ENCODE measurements at places on chromosomes 2 and 18.

DNA sequence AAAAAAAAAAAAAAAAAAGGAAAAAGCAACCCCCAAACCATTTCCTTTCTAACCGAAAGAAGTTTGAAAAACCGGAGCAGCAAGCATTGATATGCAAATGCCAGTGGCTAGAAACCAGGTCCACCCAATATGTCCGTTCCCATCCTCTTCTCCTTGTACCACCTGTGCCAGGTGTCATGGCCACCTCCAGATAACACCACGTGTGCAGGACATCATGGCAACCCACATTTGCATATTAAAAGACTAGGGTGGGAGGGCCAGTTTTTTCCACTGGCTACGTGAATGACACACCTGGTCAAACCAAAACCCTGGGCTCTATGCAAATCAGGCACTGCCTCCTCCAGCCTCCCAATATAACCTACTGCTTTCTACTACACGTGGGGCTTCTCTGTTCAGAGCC is 303.3 kb upstream of the GULP1 start:
- no peak for DNase-seq

DNA sequence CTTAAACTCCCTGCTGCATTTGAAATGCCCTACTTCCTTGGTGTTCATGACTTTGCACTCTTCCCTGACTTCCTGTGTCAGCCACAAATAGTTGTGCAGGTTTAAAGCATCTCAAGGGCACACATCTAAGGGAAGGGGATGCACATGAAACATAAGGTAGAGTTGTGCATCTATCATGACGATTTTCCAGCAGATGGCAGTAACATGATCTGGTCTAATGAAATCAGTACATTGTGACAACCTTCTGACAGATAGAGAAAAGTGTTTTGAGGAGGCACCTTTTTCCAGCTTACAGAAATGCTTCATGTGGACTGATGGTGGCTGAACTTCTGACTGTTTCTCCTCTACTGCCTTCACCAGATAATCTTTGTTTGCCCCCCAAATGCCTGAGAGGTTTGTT is 238.9 kb downstream of the XIRP2 start:
- no peak for DNase-seq

DNA sequence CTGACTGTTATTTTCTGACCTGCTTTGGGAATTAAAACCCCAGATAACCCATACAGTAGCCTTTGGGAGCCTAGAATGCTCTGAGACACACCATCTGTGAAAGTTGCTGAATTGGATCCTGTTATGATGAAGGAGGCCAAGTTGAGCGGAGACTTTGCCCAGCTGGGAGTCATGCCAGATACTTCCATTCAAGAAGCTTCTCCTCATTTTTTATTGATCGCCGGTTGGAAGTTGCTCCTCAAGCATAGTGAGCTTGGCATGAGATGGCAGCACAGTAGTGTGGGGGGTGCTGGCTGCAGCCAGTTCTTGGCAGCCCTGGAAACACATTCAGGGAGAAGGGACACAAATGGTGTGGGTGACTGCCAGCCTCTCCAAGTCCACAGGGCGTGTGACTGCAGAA is 270.7 kb upstream of the NRP2 start:
- peak; percentile 77 for DNase-seq

- DNase-seq: no peak
These were observed 46.6 kb upstream of the AGAP1 start for GRCh38 chr2:235447210-235447609.

GRCh38 chr2:150702791-150703190 is 215.3 kb upstream of the RND3 start:
- DNase-seq: no peak

GRCh38 chr2:191436368-191437055 is 191.3 kb downstream of the MYO1B start:
- DNase-seq: peak; percentile 16

- DNase-seq: peak; percentile 29
These were observed 3.5 kb downstream of the COPS9 start for GRCh38 chr2:240132651-240132980.

GRCh38 chr2:73292906-73293533 is 328 bp downstream of the EGR4 start:
- DNase-seq: no peak

DNA sequence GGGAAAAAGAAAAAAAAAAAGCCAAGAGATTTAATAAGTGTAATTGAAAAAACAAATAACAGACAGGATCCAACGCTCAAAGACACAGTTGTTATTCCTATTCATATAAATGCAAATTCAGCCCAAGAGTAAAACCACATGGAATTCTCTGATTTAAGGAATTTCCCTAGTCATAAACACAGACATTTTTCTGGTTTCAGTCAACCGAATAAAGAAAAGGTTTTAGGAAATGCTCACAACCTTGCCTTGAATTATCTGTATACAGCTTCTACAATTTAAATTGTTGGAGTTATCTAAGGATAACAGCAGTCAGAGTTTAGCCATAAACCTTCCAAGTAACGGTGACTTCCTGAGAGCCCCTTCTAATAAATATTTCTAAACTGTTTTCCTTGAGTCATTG is 122.7 kb downstream of the VWC2L start:
- DNase-seq: no peak

DNA sequence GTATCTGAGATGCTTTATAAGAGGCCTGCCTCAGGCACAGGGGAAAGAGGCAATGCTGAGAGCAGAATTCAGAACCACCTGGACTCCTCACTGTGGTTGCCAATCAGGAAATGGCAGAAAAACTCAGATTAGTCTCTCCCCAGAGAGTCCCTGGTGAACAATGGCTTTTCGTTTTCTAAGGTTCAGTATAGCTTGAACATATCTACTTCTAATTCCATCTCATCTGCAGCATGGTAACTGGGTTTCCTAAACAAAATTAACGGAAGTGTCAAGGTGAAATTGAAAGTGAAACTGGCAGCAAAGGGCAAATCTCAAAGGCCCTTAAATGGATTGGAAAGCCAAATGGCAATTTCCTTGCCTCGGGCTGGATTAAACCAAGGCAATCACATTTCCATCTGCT is 480.2 kb upstream of the ACVR2A start:
- DNase-seq: no peak

- DNase-seq: no peak
These were observed 303.3 kb downstream of the NCKAP5 start for GRCh38 chr2:133264989-133265401.

- DNase-seq: no peak
These were observed 299.5 kb upstream of the SOX11 start for GRCh38 chr2:5392658-5393057.

- no peak for DNase-seq
These were observed 36.7 kb downstream of the DNMT3A start for GRCh38 chr2:25304826-25305596.

DNA sequence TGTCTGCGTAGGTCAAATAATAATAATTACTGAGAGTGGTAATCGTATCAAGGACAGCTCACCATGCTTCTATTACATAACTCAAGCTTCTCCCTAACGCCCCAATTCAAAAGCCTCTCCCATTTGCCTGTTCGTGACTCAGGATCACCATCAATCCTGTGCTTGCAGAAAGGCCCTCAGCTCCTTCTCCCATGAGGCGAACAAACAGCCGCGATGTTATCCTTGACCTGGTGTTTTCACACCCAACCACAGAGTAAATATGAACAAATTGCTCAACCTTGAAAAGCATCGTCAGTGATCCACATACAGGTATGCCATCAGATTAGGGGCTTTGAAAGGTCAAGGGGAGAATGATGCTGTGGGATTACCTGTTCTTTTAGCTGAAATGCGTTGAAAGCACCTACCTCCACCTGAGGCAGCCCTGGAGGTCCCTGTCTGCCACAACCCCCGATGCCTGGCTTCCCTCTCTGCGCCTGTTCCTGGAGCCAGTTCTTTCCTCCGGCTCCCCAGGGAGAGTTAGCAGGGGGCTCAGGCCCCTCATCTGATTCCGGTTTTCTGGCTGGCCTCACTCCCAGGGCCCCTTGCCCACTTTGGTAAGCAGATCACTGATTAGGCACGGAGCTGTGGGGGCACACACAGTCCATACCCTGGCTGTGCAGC is 39.1 kb upstream of the ODC1 start:
- no peak for DNase-seq

DNA sequence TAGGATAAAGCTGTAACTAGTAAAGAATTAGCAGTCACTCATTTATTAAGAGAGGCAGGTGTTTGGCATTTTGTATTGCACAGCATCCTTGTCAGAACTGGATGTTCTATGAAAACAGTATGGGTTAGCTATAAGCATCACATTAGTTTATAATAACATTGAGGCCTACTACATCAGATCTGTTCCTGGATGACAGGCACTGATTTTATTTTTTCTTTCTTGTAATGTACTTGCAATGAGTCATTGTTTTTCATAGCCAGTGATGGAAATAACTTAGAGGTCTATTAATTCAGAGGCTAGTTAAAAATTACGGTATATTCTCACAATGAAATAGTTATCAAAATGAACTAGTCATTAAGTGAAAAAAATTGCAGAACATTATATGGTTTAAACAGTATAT is 13.0 kb upstream of the RMDN2 start:
- DNase-seq: no peak

- DNase-seq: no peak
These were observed 281.8 kb downstream of the CLIP4 start for GRCh38 chr2:29397039-29397438.

GRCh38 chr2:217713395-217714286 is 289.2 kb downstream of the TNS1 start:
- DNase-seq: peak; percentile 87

DNA sequence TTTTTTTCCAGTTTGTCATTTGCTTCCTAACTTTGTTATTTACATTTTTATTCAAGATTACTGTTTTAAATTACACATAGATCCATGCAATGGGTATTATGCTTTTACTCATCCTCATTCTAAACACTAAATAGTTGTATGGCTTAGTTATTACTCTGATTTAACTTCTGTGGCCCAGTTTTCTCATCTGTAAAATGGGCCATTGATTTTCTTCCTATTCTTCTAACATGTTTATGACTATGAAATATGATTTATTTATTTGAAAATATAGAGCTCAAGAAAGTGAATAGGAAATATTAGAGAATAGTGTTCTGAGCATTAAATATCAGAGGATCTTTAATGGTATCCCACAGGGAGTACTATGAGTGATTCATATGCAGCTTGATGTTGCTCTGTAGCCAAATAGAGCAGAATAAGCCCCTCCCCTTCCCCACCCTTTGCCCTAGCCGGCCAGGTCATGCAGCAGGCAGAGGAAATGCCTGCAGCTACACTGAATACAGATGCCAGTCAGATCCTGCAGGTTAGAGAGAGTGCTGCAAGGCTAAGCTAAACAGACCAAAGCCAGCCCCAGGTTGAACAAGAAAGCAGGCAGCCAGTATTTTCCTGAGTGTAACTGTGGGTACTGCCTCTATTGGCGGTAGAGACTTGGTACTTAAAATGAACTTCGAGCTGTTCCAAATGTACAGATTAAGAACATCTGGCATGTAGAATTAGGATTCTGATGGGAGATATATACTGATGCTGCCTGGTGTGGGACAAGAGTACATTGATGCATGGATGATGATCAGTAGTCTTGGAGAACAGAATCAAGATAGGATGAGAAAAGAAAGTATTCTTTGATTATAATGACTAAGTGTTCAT is 11.7 kb upstream of the ACYP2 start:
- DNase-seq: no peak

DNA sequence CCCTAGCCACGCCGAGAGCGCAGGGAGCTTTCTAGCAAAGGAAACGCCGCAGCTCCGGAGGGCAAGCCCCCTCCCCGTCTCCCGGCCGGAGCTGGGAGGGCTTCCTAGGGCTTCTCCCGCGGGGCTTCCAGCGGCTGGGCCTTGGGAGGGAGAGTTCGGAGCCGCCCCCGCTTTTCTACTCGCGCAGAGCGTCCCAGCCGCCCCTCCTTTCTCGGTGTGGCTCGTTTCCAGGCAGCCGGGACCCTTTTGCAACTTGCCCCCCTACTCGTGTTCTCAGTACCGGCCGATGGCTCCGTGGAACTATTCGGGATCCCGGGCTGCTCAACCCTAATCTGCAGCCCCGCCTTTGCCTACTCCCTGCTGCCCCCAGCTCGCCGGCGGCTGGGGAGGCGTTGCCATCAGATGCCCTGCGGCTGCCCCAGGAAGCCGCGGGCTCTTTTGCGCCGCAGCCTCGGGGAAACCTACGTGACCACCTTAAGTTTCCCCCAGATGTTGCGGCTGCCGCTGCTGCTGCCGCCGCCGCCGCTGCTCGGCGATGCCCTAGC is 1.5 kb upstream of the NR4A2 start:
- DNase-seq: no peak

DNA sequence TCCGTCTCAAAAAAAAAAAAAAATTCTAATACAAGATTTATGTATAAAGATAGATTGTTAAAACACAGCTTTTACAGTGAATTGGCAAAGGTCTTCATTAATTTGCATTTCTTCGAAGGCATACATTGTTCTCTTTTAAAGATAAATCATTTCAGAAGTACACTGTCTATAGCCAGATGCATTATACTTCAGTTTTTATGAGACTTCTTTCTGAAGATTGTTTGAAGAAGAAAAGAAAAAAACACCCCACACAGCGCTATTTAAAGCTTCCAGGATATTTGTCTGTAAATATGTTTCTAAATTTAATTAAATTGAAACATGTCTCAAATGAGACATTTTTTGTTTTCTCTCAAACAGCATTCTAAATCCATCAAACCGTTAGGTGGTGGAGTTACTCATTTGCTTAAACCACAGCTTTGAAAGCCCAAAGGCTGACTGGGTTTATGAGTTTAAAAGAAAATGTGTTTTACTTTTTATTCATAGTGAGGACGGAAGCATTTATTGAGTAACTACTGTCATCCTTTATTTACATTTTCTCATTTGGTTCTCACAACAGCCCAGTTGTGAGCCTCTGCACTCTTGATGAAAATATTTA is 42.4 kb upstream of the C1GALT1C1L start:
- DNase-seq: no peak

DNA sequence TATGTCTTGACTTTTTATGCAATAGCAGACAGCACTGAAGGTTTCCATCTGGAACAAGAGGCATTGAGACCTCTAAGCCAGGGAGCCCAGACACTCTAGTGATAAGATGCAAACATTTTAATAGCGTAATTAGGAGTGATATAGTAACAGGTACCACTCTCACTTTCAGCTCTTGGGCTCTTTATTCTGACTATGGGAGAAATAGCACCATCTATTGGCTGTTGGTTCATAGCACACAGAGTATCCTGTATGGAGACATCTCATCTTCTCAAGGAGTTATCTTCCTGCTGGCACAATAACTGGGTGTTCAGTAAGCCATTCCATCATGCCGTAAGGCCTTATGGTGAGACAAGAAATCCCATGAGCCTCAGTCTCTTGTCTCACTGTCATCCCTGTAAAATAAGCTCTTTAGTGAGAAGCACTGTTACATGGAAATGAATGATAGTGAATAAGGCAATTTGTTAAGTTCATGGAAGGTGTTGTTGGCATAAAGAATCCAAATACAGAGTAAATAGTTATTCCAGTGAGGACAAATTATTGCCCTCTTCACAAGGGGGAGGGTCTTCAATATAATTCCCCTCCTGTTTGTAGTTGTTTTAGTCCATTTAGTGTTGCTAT is 48.3 kb downstream of the THUMPD2 start:
- DNase-seq: no peak

DNA sequence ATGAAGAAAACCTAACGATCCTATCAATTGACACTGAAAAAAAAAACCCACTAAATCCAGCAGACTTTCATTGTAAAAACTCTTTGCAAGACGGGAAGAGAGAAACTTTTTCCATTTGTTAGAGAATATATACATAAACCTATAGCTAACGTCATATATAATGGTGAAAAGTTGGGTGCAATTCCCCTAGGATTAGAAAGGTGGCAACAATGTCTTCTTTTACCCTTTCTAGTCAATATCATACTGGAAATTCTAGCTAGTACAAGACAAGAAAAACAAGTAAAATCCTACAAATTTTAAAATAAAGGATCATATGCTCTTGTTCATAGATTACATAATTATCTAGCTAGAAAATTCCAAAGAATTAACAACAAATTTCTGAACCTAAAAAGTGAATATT is 1596.5 kb upstream of the LRRTM1 start:
- no peak for DNase-seq

GRCh38 chr18:9653390-9653789 is 39.0 kb upstream of the PPP4R1 start:
- DNase-seq: peak; percentile 86

All from globus pallidus (tissue), 1 donor.